Fibroblast of lung (primary cell): ENCODE measurements at places on chromosomes 6 and 20. TPM values are rescaled to one million over a fixed set of nuclear protein-coding genes. Genes with fewer than 3 reads are reported as not detected.
A peak's percentile ranks its signal among the peaks of the same experiment; 100 is the strongest.

GRCh38 chr6:2739335-2739734 lies 11.4 kb downstream of the MYLK4 start:
- peak; percentile 78 for DNase-seq

PSORS1C2 gene
- total RNA-seq, result not detected in 2 replicates

DNA sequence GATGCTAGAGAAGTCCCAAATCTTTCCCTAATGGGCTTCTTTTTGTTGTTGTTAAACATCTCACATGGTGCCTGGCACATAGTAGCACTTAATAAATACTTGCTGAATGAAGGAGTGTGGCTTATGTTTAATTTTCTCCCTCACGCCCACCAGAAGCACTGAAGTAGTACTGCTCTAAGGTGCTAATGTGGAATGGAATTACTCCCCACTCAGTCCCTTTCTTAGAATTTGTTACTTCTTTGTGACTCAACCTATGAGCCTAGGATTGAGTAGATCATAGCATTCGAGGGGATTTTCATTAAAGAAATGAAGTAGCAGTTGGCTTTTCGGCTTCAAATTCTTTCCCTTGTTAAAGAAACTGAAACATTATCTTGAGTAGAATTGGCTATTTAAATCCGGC lies 192.8 kb downstream of the CLIC5 start:
- no peak for DNase-seq

- no peak for DNase-seq
Measured at GRCh38 chr6:167826896-167827582, at the start of gene AFDN. Gene AFDN (plus strand): TSS chr6:167826911. CDS start chr6:167827133, 222 bp downstream.
